Activated T-helper 1 cell treated with anti-CD3 and anti-CD28 coated beads, Interleukin-2, amount 50 U/mL, for 16 hours (primary cell): ENCODE measurements at places on chromosomes 12 and 14.

GRCh38 chr12:91364471-91365184 is 182.0 kb upstream of the DCN start:
- no peak for DNase-seq

DNA sequence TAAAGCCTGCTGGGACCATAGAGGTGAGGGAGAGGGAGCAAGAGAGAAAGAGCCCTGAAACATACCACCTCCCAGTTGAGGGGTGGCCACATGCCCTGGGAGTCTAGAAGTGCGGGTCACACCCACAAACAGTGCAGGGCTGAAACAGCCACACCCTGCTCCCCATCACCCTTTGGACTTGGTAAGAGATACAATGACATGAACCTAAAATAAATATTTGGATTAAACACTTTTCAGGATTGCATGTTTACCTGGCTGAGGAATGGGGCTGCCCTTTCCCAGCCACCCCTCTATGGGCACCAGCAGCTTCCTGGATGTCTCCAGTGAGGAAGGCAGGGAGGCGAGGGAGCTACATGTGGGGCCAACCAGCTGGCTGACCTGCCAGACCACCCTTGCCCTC is 39.0 kb upstream of the TC2N start:
- DNase-seq, result no peak

DNA sequence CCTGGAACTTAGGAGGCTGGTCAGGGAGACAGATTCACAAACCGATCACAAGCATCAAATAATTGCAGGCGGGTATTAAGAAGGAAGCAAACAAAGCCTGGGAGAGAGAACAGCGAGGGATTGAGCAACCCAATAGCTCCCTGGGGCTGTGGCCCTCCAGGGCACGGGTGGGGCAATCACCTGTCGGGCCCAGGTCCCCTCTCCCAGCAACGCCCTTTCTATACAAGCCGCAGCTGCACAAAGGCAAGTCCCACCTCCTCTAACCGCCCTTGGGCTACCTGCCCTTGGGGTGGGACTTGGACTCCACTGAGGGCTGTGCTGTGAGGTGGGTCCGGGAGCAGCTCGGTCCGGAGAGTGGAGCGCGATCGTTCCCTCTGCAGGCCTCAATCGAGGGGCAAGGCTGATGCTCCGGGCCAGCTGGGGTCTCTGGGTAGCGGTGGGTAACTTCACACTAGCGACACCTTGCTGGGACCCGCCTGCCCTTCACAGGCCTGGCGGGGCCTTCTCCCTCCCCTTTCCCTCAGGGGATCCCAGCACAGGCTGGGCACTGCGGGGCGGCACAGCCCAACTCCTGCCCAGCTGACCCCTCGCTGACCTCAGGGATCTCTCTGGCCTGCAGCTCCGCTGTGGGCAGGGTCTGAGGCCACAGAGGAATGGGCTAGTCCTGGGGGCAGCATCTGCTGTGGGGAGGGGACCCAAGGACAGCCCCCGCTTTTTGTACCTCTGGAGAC is 8.0 kb downstream of the PHB2 start:
- DNase-seq, result no peak

GRCh38 chr12:91801048-91801447 is 344.6 kb downstream of the BTG1 start:
- no peak for DNase-seq

GRCh38 chr12:31249356-31249755 is 76.6 kb downstream of the SINHCAF start:
- DNase-seq, result no peak

DNA sequence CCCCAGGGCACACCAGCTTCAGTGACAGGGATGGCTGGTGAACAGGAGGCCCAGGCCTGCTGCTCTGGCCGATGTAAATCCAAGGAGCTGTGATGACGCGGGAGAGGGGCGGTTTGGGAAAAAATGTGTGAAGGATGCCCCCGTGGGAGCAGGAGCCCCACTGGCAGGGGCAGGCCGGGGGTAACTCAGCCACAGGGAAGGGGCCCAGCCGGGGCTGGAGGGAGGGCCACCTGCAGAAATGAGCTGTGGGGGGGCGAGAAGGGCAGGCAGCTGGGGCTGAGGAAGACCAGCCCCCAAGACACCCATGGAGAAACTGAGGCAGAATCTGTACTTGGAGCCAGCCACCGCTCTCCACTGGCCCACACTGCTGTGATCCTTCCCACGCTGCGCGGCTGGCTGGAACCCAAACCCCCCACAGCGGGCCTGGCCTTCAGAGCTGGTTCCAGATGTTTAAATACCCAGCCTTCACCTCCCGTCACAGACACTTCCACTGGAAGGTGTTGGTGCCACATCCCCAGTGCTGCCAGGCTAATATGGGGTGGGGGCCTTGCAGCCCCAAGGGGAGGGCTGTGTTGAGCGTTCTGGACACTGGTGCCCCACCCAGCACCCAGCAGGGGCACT is 28.5 kb upstream of the ANKRD9 start:
- DNase-seq, result no peak
